ENCODE measurements at places on chromosomes 2 and 18.

GRCh38 chr2:4618141-4618540 lies 914.8 kb downstream of the DCDC2C start:
- DNase-seq: no peak

DNA sequence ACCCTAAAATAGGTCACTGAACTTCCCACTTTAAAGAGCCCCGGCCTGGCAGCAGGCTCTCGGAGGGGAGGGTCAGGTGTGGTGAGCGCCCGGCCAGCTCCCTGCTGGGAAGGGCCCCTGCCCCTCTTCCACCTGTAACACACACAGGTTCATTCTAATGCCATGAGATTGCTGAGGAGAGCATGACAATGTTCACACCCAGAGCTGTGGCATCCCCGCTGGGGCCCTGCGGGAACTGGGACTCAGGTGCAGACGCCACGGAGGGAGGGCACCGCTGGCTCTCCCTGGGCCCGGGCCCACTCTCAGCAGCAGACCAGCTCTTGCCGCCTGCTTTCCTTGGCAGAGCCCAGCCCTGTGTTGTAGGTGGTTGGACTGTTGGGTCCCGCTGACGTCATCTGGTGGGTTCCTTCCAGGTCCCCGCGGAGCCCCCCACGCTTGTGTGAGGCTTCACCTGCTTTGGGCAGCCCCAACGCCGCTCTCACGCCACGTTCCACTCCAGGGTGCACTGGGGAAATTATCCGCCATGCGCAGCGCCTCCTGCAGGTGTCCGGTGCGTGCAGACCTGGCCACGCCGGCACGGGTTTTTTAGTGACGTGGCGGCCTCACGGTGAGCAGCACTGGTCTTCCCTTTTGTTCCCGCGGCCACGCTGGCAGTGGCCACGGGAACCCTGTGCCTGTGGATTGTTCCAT lies 50.4 kb upstream of the KCNG2 start:
- no peak for DNase-seq

GRCh38 chr2:43144263-43144662 lies 82.1 kb downstream of the ZFP36L2 start:
- DNase-seq: no peak

GRCh38 chr18:23963443-23964165 lies 51.0 kb upstream of the TTC39C start:
- no peak for DNase-seq

GRCh38 chr2:127770973-127771735 lies 39.8 kb downstream of the WDR33 start:
- peak; percentile 60 for DNase-seq

DNA sequence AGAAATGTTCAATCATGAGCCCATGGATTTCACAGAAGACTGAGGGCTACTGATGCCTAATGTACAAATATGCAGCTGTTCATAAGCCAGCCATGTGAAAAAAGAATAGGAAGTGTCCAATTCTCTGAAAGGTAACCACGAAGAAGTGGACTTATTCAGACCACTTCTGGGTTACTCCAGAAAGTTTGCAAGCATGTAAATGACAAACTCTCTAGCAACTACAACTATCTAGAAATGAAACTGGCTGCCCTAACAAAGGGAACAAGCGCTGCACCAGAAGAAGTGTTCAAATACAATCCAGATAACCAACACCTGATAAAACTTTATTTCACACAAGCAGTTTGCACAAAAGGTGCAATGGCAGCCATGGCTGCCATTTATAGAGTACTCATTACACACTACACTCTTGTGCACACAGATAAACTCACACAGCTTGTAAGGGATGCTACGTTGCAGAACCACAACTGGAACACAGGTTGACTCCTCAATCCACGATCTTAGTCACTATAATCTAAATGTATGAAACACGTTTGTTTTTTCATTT lies 13.9 kb downstream of the MBOAT2 start:
- DNase-seq: no peak

DNA sequence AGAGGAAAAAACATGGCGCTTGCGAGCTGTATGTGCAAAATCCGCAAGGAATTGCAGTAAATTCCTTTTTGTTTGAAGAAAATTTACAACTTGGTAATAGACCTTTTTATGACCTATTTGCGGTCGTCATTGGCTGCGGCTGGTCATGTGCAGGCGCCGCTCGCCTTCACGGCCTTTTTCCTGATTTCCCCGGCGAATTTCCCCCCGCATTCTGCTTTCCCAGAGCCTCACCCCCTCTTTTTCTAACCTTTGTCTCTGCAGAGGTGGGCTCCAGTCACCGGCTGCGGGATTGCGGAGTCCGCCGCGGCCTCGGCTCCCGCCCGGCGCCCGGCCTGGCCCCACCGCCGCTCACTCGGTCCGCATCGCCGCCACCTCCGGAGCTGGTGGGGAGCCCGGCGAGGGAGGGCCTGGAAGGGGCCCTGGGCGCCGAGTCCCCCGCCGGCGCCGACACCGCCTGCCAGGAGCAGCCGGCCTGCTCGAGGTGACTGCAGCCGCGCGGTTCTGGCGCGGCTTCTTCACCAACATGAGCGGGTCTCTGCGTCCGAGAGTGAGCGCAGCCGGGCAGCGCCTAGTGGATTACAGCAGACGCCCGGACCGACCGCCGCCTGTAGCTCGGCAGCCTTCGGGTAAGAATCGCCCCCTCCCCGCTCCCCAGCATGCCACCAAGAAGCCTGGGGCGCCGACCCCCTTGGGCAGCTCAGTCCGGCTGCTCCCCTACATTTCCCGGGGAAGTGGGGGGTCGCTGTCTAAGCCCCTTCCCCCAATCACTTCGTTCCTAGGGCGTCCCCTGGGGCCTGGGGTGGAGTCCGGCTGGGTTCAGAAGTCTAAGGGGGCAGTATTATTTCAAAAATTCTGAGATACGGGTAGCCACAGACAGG lies 7.1 kb downstream of the HOXD8 start:
- DNase-seq: peak; percentile 59

DNA sequence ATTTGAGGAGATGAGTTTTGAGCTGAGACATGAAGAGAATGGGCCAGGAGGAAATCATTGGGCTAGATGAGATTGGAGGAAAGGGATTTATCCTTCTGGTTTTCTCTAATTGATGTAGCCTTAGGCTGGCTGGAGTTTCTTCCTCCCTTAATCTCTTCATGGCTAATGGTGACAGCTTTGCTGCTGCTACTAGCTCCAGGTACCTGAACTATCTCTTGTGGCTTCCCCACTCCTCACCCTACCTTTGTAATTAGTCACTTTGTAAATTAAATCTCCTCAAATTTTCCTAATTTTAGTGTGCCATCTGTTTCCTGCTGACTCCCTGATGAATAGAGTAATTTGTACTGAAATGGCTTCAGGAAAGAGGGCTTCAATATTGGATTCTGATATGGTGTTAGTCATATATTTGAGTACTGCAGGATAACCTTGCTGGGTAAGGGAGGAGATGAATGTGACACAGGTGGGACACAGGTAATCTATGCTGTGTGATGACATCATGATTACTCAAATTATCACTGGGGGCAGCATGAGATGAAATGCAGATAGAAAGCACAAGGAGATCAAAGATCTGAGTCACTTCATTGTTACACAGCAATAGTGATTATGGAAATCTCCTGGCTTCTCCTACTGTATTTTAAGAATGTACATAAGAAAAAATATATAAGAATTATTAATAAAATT lies 1134.1 kb upstream of the DDX18 start:
- no peak for DNase-seq

DNA sequence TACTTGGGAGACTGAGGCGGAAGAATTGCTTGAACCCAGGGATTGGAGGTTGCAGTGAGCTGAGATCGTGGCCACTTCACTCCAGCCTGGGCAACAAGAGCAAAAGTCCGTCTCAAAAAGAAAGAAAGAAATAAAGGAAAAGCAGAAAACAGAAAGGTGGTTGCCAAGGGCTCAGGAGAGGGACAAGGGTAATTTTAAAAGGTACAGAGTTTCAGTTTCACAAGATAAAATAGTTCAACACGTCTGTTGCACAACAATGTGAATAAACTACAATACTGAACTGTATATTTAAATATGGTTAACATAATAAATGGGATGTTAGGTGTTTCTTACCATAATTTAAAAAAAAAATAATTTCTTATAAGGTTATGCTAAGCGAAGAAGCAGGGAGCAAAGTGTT lies 12.9 kb downstream of the RPS27A start:
- no peak for DNase-seq

GRCh38 chr2:3751806-3752205 lies 48.4 kb downstream of the DCDC2C start:
- DNase-seq: no peak

- DNase-seq: no peak
Observed at GRCh38 chr18:59429608-59430007, 70.5 kb upstream of the LMAN1 start.

- DNase-seq: peak; percentile 12
Observed at GRCh38 chr18:5729983-5730699, 165.2 kb downstream of the TMEM200C start.

DNA sequence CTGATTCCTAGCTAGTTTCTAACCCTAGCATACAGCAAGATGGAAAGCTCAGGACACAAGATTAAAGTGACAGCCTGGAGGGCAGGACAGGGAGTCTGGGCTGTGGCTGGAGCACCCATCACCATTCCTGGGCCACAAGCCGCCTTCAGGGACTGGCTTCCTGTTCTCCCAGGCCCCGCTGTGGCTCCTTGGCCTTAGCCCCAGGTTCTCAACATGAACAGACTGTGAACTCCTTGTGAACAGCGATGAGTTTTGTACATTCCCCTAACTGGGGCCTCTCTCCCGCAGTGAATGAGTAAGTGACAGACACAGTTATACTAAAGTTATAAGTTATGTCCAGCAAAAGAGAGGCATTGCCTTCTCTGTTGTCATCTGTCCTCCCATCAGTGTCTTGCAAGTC lies 35.9 kb upstream of the SLC14A1 start:
- DNase-seq: no peak

DNA sequence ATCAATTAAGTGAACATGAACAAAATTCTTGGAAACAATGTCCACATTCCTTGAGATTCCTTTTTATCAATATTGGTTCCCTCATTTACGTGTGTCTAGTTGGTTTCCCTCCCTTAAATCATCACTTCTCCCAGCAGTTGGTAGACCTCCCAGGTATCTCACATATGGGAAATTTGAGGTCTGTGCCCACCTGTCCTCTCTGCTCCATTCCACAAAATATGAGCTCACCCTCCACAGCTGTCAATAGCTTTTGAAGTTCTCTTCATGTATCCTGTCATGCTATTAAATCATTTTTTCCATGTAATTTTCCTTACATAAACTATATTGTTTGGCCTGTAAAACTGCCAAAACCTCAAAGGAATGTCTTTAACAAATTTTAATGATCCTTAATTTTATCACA lies 992.2 kb upstream of the ACVR2A start:
- no peak for DNase-seq

Measured in AG20443 (cell line).